ENCODE measurements at places on chromosomes 4 and X.

GRCh38 chr4:169682372-169683047, 62.1 kb downstream of the CLCN3 start:
- H3K36me3 ChIP-seq = no peaks in the 10 kb centered on the region
- no peak overlapping the region for H3K27ac ChIP-seq
- no peak for DNase-seq

DNA sequence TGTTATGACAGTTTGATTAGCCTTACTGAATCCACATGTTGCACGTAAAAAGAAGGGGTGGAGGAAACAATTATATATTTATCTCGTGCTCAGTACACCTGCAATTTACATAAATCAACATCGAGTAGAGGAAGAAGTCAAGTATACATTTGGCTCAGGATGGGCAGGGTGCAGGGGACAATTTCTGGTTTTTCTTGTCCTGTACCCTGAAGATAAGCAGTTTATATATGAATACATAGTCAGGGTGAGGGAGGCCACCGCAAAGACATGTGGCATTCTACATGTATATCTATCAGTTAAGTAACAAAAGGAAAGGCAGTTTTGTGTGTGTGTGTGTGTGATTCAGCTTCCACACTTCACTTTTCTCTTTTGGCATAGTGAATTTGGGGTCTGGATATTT, 11.1 kb upstream of the EREG start:
- DNase-seq = no peak
- no peak overlapping the region for H3K4me3 ChIP-seq
- H3K27me3 ChIP-seq = no peaks in the 10 kb centered on the region
- no peak overlapping the region for H3K27ac ChIP-seq

- peaks cover 8% of the 10 kb centered on the region for H3K36me3 ChIP-seq
- no peak overlapping the region for H3K4me3 ChIP-seq
- H3K27ac ChIP-seq = peak overlapping the region; percentile 85
- H3K27me3 ChIP-seq = no peaks in the 10 kb centered on the region
- DNase-seq = peak; percentile 42
Measured at GRCh38 chr4:7828011-7828720, 111.5 kb downstream of the AFAP1 start.

GRCh38 chr4:76429636-76430035, 5.4 kb upstream of the SHROOM3 start:
- H3K27ac ChIP-seq = no peak overlapping the region
- no peaks in the 10 kb centered on the region for H3K36me3 ChIP-seq
- no peaks in the 10 kb centered on the region for H3K27me3 ChIP-seq

DNA sequence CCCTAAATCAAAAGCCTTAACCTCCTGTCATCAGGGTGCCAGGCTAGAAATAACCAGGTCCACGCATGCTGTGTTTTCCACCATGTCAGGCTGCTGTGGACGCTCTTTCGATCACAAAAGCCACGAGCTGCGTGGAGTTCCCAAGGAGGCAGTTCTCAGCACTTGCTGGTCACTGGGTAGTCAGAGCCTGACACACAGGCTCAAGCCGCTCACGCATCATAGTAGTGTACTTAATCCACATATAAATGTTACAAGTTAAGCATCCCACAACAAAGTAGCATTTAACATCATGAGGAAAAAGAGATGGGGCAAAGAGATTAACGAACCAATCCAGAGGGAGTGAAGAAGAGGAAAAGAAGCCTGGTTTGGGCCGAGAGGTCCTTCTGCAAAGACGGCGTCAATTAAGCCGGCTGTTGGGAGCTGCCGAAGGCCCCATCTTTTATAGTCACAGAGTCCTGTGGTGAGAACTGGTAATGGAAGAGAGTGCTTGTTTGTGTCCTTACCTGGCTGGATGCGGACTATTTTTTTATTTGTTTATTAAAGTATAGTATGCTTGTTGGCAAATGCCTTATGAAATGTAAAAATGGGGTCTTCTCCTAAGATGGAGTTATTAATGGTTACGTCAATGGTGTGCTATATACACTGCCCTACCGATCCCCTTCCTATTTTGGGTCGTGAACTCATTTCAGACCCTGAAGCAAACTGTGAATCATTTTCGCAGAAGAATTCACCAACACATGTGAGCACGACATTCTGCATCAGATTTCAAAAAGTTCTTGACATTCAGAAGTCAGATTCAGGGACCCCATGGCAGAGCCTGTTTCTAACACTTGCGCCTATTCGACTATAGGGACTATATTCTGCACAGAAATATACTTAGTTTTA, 675 bp downstream of the PRIMPOL start:
- H3K36me3 ChIP-seq = no peaks in the 10 kb centered on the region
- H3K4me3 ChIP-seq = peak overlapping the region; percentile 94
- H3K27ac ChIP-seq = peak overlapping the region; percentile 90
- no peaks in the 10 kb centered on the region for H3K27me3 ChIP-seq
- DNase-seq = peak; percentile 7
- H3K4me1 ChIP-seq = peaks cover 26% of the 10 kb centered on the region

GRCh38 chr4:76488888-76489685, 54.1 kb downstream of the SHROOM3 start:
- H3K27me3 ChIP-seq = no peaks in the 10 kb centered on the region
- no peak overlapping the region for H3K4me3 ChIP-seq
- H3K27ac ChIP-seq = no peak overlapping the region
- DNase-seq = no peak
- no peaks in the 10 kb centered on the region for H3K36me3 ChIP-seq
